Gastroesophageal sphincter (tissue), 4 donors: ENCODE measurements at places on chromosomes 1 and 21. TPM values are rescaled to one million over a fixed set of nuclear protein-coding genes. Genes with fewer than 3 reads are reported as not detected.

The DENND2D gene
- 1.4 TPM for total RNA-seq

The ESPN gene
- total RNA-seq = 0.47 TPM

The MIXL1 gene
- not detected for total RNA-seq

The KCNA3 gene
- 1.9 TPM for total RNA-seq

The NECTIN4 gene
- total RNA-seq = not detected

The FAM163A gene
- 0.19 TPM for total RNA-seq

The RSPH1 gene
- total RNA-seq = 1.9 TPM

The ARF1 gene
- total RNA-seq = 256 TPM

The CAMK1G gene
- 6.8 TPM for total RNA-seq

The PRELP gene
- 63.9 TPM for total RNA-seq

The CFHR4 gene
- not detected for total RNA-seq

The DRAXIN gene
- not detected for total RNA-seq

The SFN gene
- 51.6 TPM for total RNA-seq

The XKR8 gene
- total RNA-seq = 4.3 TPM

The LY9 gene
- 0.27 TPM for total RNA-seq

The SPRR3 gene
- 5.9 TPM for total RNA-seq

The IL12RB2 gene
- total RNA-seq = 0.50 TPM

The RGS1 gene
- 5.6 TPM for total RNA-seq
